ENCODE measurements at places on chromosomes 7 and 10.

DNA sequence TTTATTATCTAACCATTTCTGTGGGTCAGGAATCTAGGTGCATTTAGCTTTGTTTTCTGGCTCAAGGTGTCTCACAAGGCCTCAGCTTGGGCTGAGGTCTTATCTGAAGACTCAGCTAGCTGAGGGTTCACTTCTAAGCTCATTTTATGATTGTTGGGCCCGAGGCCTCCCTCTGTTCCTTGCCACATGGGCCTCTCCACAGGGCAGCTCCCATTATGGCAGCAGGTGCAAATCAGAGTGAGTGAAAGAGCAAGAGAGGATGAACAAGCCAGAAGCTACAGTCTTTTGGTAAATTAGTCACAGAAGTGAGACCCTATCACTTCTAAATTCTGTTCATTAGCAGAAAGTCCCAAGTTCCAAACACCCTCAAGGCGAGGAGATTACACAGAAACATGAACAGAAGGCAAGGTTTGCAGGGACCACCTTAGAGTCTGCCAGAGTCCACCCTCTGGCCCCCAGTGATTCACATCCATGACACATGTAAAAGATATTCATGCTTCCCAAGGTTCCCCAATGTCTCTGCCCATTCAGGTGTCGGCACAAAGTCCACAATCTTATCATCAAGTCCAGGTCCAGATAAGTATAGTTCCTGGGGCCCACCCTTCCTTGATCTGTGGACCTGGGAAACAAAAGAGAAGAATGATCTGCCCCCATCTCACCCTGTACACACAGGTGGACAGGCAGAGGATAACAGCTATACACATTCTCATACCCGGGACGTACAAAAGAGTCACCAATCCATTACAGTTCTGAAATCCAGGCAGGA lies 23.7 kb downstream of the FIGNL1 start:
- no peak for DNase-seq

GRCh38 chr7:96657347-96658021 lies 52.2 kb downstream of the SEM1 start:
- DNase-seq, result no peak

DNA sequence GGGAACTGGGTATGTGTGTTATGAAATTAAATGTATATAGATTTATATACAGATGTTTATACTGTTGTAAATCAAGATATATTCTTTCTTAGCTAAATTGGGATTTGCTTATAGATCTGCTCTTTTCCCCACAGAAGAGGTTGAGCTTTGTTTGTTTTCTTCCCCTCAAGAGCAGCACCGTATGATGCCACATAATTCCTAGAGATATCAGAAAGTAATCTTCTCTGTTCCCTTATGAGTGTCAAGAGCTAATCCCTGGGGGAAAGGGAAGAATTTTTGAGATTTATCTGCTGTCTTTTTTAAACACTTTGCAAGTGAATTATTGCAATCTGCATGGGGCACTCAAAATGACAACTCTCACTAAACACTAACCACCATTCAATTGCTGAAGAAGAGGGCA lies 68.7 kb upstream of the SP4 start:
- DNase-seq, result no peak

DNA sequence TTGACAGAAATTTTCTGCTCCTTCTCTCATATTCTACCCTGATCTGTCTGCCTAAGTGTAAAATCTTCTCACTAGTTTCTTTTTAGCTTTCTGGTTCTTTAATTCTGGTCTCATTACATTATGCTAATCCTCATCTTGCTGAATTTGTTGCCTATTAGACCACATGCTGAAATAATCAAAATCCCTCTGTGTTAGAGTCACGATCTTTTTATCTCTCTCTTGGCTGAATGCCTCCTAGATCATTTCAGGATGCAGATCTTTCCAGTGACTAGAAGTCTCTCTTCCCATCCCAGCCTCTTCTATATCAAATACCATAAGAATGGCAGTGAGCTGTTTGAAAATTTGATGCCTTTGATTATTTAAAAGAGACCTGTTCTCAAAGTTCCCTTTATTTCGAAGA lies 661.9 kb downstream of the SORCS1 start:
- DNase-seq, result no peak

- no peak for DNase-seq
Observed at GRCh38 chr7:100567031-100567730, 6.5 kb downstream of the SAP25 start.

DNA sequence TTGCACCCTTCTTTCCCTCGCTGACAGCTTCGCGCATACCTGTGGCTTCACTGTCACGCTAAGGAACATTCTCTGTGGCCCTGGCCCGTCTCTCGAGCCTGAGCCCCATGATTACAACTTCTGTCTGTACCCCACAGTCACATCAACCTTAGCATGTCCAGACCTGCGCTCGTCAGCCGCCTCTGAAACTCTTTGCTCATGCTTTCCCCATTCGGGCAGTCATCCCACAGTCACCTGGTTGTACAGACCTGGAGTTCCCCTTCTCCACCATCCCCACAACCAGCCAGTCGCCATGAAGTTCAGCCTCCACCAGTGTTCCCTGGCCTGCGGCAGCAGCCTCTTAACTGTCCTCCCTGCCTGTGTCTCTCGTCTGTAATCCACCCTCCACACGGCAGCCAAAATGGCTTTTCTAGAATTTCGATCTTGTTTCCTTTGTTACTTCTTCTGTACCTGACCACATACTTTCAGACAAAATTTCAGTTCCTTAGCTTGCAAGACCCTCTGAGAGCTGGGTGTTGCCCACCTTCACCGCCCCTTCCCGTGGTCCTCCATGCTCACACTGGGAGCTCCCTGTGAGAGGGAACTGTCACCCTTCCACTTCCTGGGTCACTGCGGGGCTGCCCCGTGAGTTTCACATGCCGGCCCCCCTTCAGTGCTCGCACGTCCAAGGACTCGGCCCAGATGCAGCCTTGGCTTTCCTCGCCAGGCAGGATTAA lies 229.2 kb downstream of the CELF2 start:
- DNase-seq, result no peak

DNA sequence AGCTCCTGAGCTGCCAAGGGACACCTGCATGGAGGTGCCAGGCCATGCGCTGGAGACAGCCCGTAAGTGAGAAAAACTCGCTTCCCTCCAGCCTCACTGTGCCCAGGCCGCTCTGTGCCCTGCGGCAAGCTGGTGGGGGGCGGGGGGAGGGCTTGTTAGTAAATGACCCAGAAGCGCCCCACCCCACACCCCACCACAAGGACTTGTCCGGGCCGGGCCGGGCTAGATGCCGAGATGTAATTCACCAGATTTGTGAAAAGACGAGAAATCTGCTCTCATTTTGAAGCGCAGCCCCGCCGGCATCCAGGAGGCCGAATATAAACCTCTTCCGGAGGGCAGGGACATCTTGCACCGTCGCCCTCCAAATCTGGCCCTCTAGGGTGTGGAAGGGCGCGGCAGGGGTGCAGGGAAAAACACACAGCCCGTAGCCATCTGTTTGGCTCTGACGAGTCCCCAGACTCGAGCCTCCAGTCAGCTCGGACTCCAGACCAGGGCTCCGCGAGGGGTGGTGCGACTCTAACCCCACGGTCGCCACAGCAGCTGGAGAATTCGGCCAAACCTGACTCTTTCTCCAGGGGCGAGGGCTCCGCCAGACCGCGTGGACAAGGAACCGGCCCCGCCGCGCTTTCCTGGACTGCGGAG lies 14.8 kb downstream of the TLX1 start:
- DNase-seq, result no peak

GRCh38 chr7:143882020-143882603 lies 19.9 kb downstream of the TCAF1 start:
- no peak for DNase-seq

DNA sequence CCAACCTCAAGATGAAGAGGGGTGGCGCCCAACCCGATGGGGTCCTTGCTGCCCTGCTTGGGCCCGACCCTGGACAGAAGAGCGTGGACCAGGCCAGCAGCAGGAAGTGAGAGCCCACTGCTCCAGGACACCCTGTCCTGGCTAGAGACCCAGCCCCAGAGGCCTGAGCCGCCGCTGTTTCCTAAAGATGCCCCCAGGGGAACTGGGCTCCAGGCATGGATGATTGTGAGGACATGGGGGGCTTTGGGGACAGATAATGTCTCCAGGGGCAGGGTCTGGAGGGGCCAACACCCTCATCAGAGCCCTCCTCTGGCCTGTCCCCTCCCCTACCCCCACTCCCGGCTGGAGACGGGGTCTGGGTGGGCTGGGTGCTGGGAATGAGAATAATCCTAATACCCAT lies 71.7 kb downstream of the MYL10 start:
- DNase-seq, result no peak

DNA sequence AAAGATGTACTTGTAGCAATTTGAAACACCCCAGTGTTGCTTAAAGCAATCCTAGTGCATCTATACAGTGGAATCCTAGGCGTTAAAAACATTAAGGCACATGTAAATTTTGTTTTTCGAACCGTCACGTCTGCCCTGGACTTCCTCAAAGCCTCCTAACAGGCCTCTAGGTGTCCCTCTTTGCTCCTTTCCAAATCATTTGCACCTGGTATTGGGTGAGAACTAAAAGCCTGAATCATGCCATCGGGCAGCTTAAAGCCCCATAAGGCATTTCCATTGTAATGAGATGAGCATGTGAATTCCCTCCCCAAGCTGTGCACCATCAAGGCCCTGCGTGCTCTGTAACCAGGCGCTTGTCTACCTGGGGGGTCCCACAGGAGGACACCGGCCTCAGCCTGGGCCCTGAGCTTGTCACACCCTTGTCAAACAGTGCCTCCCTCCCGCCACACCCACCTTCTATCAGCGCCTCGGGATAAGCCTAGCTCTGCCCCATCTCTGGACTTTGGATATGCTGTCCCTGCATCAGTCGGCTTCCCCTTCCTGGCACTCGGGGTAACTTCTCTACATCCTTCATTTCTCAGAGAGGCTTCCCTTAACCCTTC lies 89.2 kb downstream of the WDR11 start:
- DNase-seq, result no peak

DNA sequence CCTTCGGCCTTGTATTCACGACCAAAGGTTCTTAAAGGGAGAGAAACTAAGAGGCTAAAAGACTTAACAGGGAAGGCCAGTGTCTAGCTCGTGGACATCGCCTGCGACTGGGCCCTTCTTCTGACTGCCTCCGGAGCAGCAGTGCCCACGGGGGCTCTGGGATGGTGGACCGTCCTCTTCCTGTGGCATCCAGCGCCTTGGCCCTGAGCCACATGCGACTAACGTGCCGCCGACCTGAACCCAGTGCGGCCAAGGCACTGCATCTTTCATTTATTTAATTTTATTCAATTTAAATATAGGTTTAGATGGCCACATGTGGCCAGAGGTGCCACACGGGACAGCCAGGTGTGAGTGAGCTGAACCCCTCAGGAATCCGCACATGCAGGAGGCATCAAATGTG lies 451.7 kb downstream of the PTPRN2 start:
- no peak for DNase-seq

All from stimulated activated CD8-positive, alpha-beta memory T cell treated with anti-CD3 and anti-CD28 coated beads, Interleukin-4, amount 100 ng/mL, for 4 hours (primary cell).